Pancreas (tissue), 10 donors: ENCODE measurements at places on chromosomes 13 and 19. TPM values are rescaled to one million over a fixed set of nuclear protein-coding genes. Genes with fewer than 3 reads are reported as not detected.

- no peaks in the 10 kb centered on the region for H3K36me3 ChIP-seq
- H3K27ac ChIP-seq = no peak overlapping the region
- no peaks in the 10 kb centered on the region for H3K4me1 ChIP-seq
- no peaks in the 10 kb centered on the region for H3K27me3 ChIP-seq
- DNase-seq = no peak
- no peak overlapping the region for H3K4me3 ChIP-seq
These were observed 79.1 kb downstream of the ABCC4 start for GRCh38 chr13:95221971-95222732.

The ATXN8OS gene
- total RNA-seq = not detected

DNA sequence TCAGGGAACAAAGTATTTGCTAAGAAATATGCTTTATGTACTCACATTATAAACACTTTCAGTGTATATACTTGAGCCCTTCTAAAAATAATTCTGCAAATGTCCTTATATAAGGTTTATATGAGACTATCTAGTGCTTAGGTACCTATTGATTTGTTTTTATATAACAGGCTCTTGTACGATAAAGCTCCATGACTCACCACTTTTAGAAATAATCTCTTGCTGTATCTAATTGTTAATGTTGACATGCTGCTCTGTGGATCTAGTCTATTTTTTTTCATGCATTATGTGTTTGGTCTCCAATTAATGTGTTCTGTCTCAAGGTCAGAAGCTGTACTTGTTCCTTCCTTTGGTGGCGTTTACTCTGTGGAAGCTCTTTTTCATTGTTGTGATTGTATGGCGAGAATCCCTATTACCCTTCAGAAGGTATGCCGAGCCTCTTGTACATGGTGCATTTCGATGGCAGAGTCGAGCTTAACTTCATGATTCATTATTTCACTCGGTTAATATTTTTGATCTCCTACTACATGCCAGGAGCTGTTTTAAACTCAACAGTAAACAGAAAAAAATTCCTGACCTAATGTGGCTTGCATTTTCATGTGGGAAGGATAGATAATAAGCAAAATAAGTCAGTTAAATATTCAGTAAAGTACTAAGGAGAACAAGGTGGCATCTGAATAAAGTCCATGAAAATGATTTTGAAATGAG is 361.6 kb downstream of the COG6 start:
- no peak for DNase-seq
- H3K4me3 ChIP-seq = no peak overlapping the region
- no peak overlapping the region for H3K27ac ChIP-seq
- no peaks in the 10 kb centered on the region for H3K4me1 ChIP-seq
- H3K36me3 ChIP-seq = no peaks in the 10 kb centered on the region

- H3K4me1 ChIP-seq = no peaks in the 10 kb centered on the region
- no peaks in the 10 kb centered on the region for H3K36me3 ChIP-seq
- no peak overlapping the region for H3K4me3 ChIP-seq
- DNase-seq = no peak
These were observed 6.3 kb downstream of the SHISA7 start for GRCh38 chr19:55436847-55437246.

DNA sequence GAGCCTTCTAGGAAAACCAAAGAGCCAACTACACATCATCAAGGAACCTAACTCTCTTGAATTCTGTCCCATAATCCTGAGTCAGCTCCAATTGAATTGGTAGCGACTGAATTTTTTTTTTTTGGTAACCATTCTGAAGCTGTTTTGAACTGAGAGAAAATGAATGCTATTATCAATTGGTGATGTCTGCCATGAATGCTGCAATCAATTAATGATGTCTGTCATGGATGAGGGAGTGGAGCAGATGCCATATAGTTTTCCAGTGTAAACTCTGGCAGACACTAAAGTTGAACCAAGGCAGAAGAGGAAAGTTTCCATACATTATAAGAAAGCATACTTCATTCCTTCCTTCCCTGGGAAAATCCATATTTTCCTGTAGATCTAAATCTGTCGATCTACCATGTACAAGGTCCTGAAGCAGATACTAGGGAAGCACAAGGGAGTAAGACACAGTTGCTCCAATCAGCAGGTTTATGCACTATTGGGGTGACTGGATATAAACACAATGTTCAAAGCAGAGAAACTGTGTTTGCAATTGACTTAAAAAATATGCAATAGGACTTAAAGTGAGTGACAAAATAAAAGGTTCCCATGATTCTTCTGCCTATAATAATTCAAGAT is 48.8 kb downstream of the MBD3L1 start:
- H3K36me3 ChIP-seq = no peaks in the 10 kb centered on the region
- H3K4me3 ChIP-seq = no peak overlapping the region
- H3K4me1 ChIP-seq = no peaks in the 10 kb centered on the region
- H3K27ac ChIP-seq = no peak overlapping the region

The CDX2 gene
- total RNA-seq = 4.8 TPM

DNA sequence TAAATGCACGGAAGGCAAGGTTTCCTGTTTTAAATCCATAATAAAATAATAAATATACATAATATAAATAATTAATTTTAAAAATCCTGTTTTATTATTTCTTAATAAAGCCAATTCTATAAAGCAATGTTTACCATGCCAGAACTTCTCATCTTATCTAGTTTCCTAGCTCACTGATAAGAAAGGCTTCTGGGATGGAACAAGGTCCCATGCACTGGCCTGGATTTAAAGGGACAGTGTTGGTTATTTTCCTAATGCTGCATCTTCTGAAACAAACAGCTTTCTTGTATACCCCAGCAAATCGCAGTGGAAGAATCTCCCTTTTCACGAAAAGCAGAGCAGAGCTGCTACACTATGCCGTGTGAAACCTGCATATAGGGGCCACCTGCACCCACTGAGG is 68.8 kb downstream of the LNX2 start:
- H3K36me3 ChIP-seq = peaks cover 52% of the 10 kb centered on the region
- peaks cover 24% of the 10 kb centered on the region for H3K4me1 ChIP-seq
- H3K4me3 ChIP-seq = no peak overlapping the region
- DNase-seq = no peak
- H3K27me3 ChIP-seq = no peaks in the 10 kb centered on the region
- H3K27ac ChIP-seq = no peak overlapping the region

GRCh38 chr19:13092606-13093235 is 9.9 kb downstream of the LYL1 start:
- no peaks in the 10 kb centered on the region for H3K27me3 ChIP-seq
- H3K4me3 ChIP-seq = no peak overlapping the region
- H3K36me3 ChIP-seq = no peaks in the 10 kb centered on the region

The TTC9B gene
- total RNA-seq = not detected

The ZNF560 gene
- total RNA-seq = not detected

DNA sequence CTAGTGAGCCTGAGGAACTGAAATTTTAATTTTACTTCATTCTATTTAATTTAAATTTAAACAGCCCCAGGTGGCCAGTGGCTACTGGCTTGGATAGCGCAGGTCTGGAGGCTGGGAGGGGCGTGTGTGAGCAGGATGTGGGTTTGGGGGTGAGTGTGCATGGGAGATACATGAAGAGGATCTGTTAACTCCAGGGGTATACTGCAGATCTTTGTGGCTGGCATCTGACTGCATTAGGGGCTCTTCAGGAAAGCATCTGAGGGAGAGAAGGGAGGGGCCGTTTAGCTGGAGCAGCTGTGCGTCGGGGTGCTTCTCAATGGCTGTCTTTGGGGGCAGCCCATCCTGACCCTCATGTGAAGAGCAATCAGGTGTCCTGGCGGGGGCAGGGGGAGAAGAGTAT is 6.8 kb downstream of the SHANK1 start:
- no peaks in the 10 kb centered on the region for H3K27me3 ChIP-seq
- H3K27ac ChIP-seq = no peak overlapping the region
- H3K4me1 ChIP-seq = no peaks in the 10 kb centered on the region

GRCh38 chr19:38543807-38544568 is 73.8 kb downstream of the MAP4K1 start:
- DNase-seq = peak; percentile 61
- no peak overlapping the region for H3K27ac ChIP-seq

The MEIS3 gene
- 4.1 TPM for total RNA-seq

DNA sequence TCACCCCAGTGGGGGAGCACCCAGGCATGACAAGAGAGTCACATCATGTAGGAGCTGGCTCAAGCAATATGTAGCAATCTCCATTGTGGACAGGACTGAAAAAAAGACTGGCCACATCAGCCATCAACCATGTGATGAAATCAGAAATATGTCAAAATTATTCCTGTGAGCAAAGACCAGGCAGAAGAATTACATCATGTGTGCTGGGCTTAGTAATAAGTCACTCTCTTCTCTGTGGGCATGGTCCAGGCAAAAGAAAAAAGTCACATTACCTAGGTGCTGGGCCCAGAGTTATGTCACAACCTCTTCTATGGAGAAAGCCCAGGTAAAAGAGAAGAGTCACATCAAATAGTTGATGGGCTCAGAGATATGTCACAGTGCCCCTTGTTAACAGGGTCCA is 28.3 kb upstream of the ZNF729 start:
- no peak overlapping the region for H3K27ac ChIP-seq
- H3K27me3 ChIP-seq = no peaks in the 10 kb centered on the region
- no peaks in the 10 kb centered on the region for H3K4me1 ChIP-seq
- no peak overlapping the region for H3K4me3 ChIP-seq

DNA sequence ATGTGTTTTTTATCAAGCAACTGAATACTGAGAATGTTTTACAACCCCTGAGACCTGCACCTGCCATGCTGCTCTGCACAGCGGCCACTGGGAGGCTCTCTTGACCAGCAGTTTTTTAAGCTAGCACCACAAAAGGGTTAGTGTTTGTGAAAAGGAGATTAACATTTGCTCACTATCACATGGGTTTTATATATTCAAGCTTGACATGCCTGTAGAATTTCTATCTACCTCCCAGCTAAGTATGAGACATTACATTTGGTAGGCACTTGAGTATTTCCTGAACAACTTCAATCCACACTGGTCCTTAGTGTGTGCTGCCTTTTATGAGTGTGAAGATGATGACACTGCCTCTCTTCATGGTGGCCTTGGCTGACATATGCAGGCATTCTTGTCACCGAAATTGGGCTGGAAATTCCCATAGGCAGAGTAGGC is 1238.9 kb downstream of the UQCRFS1 start:
- peak; percentile 56 for DNase-seq
- no peaks in the 10 kb centered on the region for H3K4me1 ChIP-seq
- H3K36me3 ChIP-seq = no peaks in the 10 kb centered on the region
- H3K27me3 ChIP-seq = no peaks in the 10 kb centered on the region

GRCh38 chr13:108326309-108326708 is 56.8 kb downstream of the TNFSF13B start:
- H3K27me3 ChIP-seq = no peaks in the 10 kb centered on the region
- H3K36me3 ChIP-seq = no peaks in the 10 kb centered on the region
- no peaks in the 10 kb centered on the region for H3K4me1 ChIP-seq
- no peak for DNase-seq
- H3K27ac ChIP-seq = no peak overlapping the region
- no peak overlapping the region for H3K4me3 ChIP-seq

- H3K36me3 ChIP-seq = no peaks in the 10 kb centered on the region
- H3K4me1 ChIP-seq = no peaks in the 10 kb centered on the region
- H3K4me3 ChIP-seq = no peak overlapping the region
These were observed 597.8 kb upstream of the SLC10A2 start for GRCh38 chr13:103663996-103664395.

The LYPD3 gene
- 0.41 TPM for total RNA-seq

- H3K36me3 ChIP-seq = no peaks in the 10 kb centered on the region
- H3K4me3 ChIP-seq = peak within 1 kb of the TSS; percentile 54
- H3K27ac ChIP-seq = peak within 1 kb of the TSS; percentile 9
- DNase-seq = peak; percentile 26
- H3K27me3 ChIP-seq = no peaks in the 10 kb centered on the region
These were observed at the start of gene FRY for GRCh38 chr13:32031025-32031814. Gene FRY (plus strand): TSS chr13:32031774. CDS start chr13:32031796, 22 bp downstream.

DNA sequence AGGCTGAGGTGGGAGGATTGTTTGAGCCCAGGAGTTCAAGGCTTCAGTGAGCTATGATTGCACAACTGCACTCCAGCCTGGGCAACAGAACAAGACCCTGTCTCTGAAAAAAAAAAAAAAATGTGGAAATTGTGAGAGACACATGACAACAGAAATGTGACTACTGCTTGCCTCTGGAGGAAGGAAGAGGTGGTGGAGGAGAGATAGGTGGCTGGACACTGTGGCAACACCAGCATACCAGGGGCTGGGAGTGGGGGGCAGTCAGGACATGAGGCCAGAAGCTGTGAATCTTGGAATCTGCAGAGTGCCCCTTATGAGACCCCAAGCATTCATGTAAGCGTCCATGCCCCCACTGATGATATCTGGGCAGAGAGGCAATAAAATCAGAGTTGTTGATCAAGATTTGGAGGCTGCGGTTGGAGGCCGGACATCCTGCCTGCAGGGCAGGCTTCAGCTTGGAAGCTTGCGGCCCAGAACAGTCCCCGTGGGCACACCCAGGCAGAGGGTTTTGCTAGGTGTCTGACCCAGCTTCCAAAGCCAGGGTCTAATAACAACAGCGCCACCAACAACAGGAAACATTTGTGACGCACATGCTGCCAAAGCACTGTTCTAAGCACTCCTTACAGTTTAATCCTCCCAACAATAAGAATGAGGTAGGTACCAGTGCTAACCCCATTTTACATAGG is 16.9 kb downstream of the FAM187B start:
- no peak for DNase-seq
- H3K4me3 ChIP-seq = no peak overlapping the region
- no peaks in the 10 kb centered on the region for H3K36me3 ChIP-seq
- no peak overlapping the region for H3K27ac ChIP-seq
- no peaks in the 10 kb centered on the region for H3K27me3 ChIP-seq

The SULT2B1 gene
- 0.62 TPM for total RNA-seq

The ZNF83 gene
- 8.7 TPM for total RNA-seq

The WTIP gene
- total RNA-seq = 4.3 TPM

- peaks cover 4% of the 10 kb centered on the region for H3K4me1 ChIP-seq
- peak; percentile 86 for DNase-seq
- no peaks in the 10 kb centered on the region for H3K27me3 ChIP-seq
- no peaks in the 10 kb centered on the region for H3K36me3 ChIP-seq
- H3K4me3 ChIP-seq = peak within 1 kb of the TSS; percentile 14
- no peak within 1 kb of the TSS for H3K27ac ChIP-seq
These were observed at the start of gene CTXN1 for GRCh38 chr19:7926021-7926726. Gene CTXN1 (minus strand): TSS chr19:7926135. CDS start chr19:7925538, 597 bp downstream.

DNA sequence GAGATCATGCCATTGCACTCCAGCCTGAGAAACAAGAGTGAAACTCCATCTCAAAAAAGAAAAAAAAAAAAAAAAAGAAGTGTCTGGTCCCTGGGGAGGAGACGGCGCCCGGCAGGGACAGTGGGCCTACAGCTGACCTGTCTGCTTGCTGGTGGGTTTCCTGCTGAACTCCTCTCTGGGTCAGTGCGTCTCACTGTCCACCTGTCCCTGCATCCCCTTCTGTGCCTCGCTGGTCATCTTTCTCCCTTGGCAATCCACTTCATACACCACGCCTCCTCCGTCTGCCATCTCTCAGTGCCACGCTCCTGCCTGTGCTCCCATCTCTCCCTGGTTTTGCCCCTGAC is 63.4 kb downstream of the ACSBG2 start:
- no peaks in the 10 kb centered on the region for H3K27me3 ChIP-seq
- H3K27ac ChIP-seq = no peak overlapping the region
- H3K4me1 ChIP-seq = no peaks in the 10 kb centered on the region

The TNFAIP8L1 gene
- total RNA-seq = 1.6 TPM

GRCh38 chr13:33543089-33543459 is 257.5 kb upstream of the STARD13 start:
- H3K27ac ChIP-seq = peak overlapping the region; percentile 98
- H3K4me3 ChIP-seq = peak overlapping the region; percentile 29
- DNase-seq = no peak
- no peaks in the 10 kb centered on the region for H3K36me3 ChIP-seq
